ENCODE measurements at places on chromosomes 6 and 20. TPM values are rescaled to one million over a fixed set of nuclear protein-coding genes. Genes with fewer than 3 reads are reported as not detected.

The OR2H1 gene
- total RNA-seq: not detected

The RBM24 gene
- total RNA-seq: 9.3 TPM

The SLC52A3 gene
- 0.60 TPM for total RNA-seq

The KCNG1 gene
- total RNA-seq: 52.5 TPM

The CTCFL gene
- total RNA-seq: 0.04 TPM

The APMAP gene
- 190 TPM for total RNA-seq

The TREML2 gene
- total RNA-seq: not detected

The SLC32A1 gene
- total RNA-seq: not detected

The SLC22A23 gene
- 11.8 TPM for total RNA-seq

The EFCAB8 gene
- not detected for total RNA-seq

The DEF6 gene
- total RNA-seq: 0.05 TPM

The MYBL2 gene
- total RNA-seq: 84.8 TPM
